ENCODE measurements at places on chromosomes 13 and 19. TPM values are rescaled to one million over a fixed set of nuclear protein-coding genes. Genes with fewer than 3 reads are reported as not detected.

B3GNT8 gene
- 3.1 TPM for total RNA-seq

DNA sequence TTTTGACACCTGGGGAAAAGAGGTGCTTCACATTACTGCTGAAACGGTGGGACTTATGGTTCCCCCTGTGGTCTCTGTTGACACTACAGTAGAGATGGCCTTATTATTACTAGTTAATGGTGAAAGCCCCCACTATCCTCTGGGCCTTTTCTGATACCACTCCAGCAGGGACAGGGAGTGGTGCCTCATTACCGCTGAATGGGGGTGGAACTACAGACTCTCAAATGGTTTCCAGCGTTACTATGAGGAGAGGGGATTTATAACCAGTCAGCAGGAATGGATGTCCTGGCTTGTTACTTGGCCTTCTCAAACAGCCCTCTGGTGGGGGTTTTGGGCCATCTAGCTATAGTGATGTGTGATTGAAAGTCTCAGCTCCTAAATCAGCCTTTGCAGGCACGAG is 96.7 kb upstream of the DIAPH3 start:
- no peaks in the 10 kb centered on the region for H3K27me3 ChIP-seq
- H3K36me3 ChIP-seq = no peaks in the 10 kb centered on the region
- H3K4me3 ChIP-seq = no peak overlapping the region
- DNase-seq = no peak

C19orf85 gene
- total RNA-seq = not detected

GGN gene
- 0.79 TPM for total RNA-seq

DNA sequence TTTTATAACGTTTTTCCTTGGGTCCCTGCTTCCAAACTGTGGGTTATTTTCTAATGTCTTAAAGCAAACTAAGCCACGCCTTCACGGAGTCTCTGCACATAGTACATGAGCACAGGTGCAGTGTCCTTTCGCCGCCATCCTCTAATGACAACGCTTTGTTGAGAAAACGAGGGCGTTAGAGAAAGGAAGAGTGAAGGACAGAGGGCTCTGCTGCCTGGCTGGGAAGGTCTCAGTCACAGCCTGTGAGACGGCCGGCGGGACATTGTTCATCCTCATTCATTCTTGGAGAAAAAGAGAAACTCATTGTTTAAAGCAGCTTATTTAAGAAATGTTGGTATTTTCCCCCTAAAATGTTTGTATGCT is 9.5 kb downstream of the IL17D start:
- H3K4me3 ChIP-seq = no peak overlapping the region
- DNase-seq = no peak
- peak overlapping the region; percentile 21 for H3K27ac ChIP-seq
- no peaks in the 10 kb centered on the region for H3K36me3 ChIP-seq
- peaks cover 8% of the 10 kb centered on the region for H3K4me1 ChIP-seq

DNA sequence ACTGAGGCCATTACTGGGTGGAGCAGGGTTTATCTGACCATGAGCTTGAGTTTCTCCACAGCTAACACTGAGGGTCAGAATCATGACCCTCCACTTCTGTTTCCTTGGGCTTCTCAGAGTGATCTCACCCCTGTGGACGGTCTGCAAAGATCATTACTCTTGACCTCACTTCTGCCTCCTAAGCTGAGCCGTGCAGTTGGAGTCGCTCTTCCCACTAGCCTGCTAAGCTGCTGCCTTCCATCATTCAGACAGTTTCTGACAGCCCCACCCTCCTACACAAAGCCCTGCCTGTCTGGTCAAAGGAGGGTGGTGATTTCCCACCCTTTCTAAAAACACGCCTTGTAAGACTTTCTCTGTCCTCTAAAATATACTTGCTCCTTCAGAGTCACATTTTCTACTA is 9.3 kb upstream of the FRY start:
- no peak overlapping the region for H3K4me3 ChIP-seq
- no peaks in the 10 kb centered on the region for H3K27me3 ChIP-seq
- H3K27ac ChIP-seq = peak overlapping the region; percentile 2

DNA sequence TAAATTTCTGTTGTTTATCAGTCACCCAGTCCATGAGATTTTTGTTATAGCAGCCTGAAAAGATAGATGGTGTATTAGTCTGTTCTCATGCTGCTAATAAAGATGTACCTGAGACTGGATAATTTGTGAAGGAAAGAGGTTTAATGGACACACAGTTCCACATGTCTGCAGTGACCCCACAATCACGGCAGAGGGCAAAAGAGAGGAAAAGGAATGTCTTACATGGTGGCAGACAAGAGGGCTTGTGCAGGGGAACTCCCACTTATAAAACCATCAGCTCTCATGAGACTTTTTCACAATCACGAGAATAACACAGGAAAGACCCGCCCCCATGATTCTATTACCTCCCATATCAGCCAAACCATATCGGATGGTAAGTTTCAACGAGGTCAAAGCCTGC is 309.2 kb downstream of the LIG4 start:
- no peaks in the 10 kb centered on the region for H3K4me1 ChIP-seq
- no peak overlapping the region for H3K27ac ChIP-seq
- no peak overlapping the region for H3K4me3 ChIP-seq

SULT2A1 gene
- total RNA-seq = 4.5 TPM

GRCh38 chr13:41004875-41005693 is 14.0 kb downstream of the ELF1 start:
- H3K36me3 ChIP-seq = no peaks in the 10 kb centered on the region
- H3K27me3 ChIP-seq = no peaks in the 10 kb centered on the region
- no peak for DNase-seq
- H3K4me1 ChIP-seq = peaks cover 64% of the 10 kb centered on the region
- no peak overlapping the region for H3K4me3 ChIP-seq

ADAT3 gene
- total RNA-seq = 14.0 TPM

DNA sequence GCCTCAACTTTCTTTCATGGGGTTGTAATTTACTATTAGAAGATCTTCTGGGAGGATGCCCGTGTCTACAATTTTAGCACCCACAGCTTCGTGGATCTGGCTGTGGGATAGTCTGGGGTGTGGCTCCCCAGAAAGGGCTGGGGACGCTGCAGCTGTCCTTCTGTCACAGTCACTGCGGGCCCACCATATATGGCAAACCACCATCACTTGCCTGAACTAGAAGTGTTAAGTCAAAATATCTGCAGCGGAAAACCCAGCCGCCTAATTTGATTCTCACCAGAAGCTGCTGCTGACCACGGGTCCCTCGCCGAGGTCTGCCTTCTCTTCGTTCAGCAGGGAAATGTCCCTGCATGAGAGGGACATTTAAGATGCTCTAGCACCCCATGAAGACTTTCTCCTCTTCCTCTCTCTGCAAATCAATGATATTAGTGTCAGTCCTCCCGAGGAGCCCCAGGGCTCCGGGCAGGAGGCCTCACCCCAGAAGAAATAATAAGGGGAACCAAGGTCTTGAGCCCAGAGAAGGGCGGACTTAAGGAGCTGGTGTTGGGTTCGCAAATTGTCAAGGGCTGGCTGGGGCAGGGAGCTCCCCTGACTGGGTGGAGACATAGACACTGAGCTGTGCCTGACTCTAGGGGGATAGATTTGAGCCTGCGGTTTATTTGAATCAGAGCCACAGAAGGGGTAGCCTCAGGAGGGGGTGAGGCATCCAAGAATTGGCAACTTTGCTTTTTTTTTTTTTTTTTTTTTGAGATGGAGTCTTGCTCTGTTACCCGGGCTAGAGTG is 3.0 kb upstream of the MATK start:
- no peak overlapping the region for H3K4me3 ChIP-seq
- no peak for DNase-seq
- H3K36me3 ChIP-seq = no peaks in the 10 kb centered on the region

FGF22 gene
- total RNA-seq = 0.68 TPM

GRCh38 chr13:99969919-99970650 is 1.5 kb downstream of the ZIC5 start:
- peaks cover 14% of the 10 kb centered on the region for H3K4me1 ChIP-seq
- peak overlapping the region; percentile 70 for H3K4me3 ChIP-seq
- peaks cover 7% of the 10 kb centered on the region for H3K27me3 ChIP-seq
- H3K36me3 ChIP-seq = no peaks in the 10 kb centered on the region
- H3K27ac ChIP-seq = peak overlapping the region; percentile 57
- DNase-seq = peak; percentile 72

GRCh38 chr19:15675560-15675959 is 2.7 kb downstream of the CYP4F12 start:
- no peaks in the 10 kb centered on the region for H3K4me1 ChIP-seq
- H3K27me3 ChIP-seq = no peaks in the 10 kb centered on the region
- DNase-seq = no peak
- H3K4me3 ChIP-seq = no peak overlapping the region
- no peaks in the 10 kb centered on the region for H3K36me3 ChIP-seq

GRCh38 chr13:40597735-40598365 is 68.6 kb downstream of the FOXO1 start:
- DNase-seq = peak; percentile 37
- peak overlapping the region; percentile 94 for H3K27ac ChIP-seq
- H3K27me3 ChIP-seq = no peaks in the 10 kb centered on the region
- no peak overlapping the region for H3K4me3 ChIP-seq
- H3K4me1 ChIP-seq = peaks cover 20% of the 10 kb centered on the region
- H3K36me3 ChIP-seq = no peaks in the 10 kb centered on the region

- H3K27ac ChIP-seq = peak overlapping the region; percentile 54
- no peaks in the 10 kb centered on the region for H3K27me3 ChIP-seq
- peaks cover 2% of the 10 kb centered on the region for H3K4me1 ChIP-seq
- H3K4me3 ChIP-seq = no peak overlapping the region
Observed at GRCh38 chr13:114285166-114285808, 3.9 kb downstream of the UPF3A start.

PDX1 gene
- total RNA-seq = 3.7 TPM

- H3K4me1 ChIP-seq = peaks cover 4% of the 10 kb centered on the region
- DNase-seq = no peak
- no peaks in the 10 kb centered on the region for H3K36me3 ChIP-seq
- H3K27me3 ChIP-seq = no peaks in the 10 kb centered on the region
- H3K4me3 ChIP-seq = no peak overlapping the region
- no peak overlapping the region for H3K27ac ChIP-seq
Observed at GRCh38 chr13:114319441-114319913, 5.2 kb downstream of the CHAMP1 start.

RPL36 gene
- 951 TPM for total RNA-seq

DNA sequence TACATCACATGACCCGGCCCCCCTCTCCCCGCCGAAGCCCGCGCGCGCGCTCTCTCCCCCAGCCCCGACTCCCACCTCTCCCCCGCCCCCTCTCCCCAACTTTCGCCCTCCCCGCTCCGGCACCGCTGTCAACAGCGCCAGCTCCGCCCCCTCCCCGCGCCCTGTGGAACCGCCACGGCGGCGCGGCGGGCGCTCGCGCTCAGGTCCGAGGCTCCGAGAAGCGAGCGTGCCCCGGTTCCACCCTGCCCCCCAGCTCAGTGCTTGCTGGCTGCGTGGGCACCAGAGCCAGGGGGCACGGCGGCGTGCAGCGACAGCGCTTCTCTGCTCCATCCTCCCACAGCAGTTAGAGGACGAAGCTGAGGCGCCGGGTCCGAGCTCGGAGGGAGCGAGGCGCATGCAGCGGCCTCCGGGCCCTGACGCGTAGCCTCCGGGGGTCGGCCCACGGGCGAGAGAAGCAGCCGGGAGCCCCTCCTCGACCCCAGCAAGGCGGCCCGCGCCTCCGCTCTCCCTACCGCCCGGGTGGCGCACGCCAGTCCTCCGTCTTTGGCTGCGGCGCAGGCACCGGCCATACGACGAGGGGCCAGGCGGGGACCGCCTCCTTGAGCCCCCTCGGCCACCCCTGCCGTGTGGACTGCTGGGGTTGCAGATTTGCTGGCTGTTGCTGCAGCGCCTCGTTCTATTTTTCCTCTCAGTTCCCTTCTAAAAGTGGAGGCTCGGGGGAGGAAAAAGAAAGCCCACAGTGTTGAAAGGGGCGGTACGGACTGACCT is 109.5 kb downstream of the KCNRG start:
- H3K36me3 ChIP-seq = 0 out of 2 replicates have a peak, but pooled peaks cover 3% of the 10 kb centered on the region
- DNase-seq = peak; percentile 79

REEP6 gene
- 50.2 TPM for total RNA-seq
